Urinary bladder (tissue), 4 donors: ENCODE measurements at places on chromosomes 12 and 14.

DNA sequence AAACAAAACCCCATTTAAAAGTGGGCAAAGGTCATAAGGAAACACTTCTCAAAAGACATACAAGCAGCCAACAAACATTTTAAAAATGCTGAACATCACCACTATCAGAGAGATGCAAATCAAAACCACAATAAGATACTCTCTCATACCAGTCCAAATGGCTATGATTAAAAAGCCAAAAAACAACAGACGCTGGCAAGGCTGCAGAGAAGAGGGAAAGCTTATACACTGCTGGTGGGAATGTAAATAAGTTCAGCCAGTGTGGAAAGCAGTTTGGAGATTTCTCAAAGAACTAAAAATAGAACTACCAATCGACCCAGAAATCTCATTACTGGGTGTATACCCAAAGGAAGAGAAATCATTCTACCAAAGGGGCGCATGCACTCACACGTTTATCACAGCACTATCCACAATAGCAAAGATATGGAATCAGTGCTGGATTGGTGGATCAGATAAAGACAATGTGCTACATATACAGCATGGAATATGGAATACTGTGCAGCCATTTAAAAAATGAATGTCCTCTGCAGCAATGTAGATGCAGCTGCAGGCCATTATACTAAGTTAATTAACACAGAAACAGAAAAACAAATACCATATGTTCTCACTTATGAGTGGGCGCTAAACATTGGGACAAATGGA is 102.1 kb upstream of the DAAM1 start:
- DNase-seq, result no peak

DNA sequence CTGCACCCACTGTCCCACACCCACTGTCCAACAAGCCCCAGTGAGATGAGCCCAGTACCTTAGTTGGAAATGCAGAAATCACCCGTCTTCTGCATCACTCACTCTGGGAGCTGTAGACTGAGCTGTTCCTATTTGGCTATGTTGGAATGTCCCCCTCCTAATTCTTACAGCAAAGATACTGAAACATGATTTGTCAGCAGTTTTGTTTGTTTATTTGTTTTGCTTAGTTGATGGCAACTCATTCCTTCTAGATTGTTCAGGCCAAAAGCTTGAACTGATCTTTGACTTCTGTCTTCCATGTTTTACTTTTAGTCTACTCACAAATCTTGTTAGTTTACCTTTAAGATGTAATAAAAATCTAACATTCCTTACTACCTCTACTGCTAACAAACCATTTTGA is 233.6 kb upstream of the MIS18BP1 start:
- no peak for DNase-seq

- no peak for DNase-seq
Measured at GRCh38 chr14:74858022-74858421, 17.9 kb downstream of the PROX2 start.

DNA sequence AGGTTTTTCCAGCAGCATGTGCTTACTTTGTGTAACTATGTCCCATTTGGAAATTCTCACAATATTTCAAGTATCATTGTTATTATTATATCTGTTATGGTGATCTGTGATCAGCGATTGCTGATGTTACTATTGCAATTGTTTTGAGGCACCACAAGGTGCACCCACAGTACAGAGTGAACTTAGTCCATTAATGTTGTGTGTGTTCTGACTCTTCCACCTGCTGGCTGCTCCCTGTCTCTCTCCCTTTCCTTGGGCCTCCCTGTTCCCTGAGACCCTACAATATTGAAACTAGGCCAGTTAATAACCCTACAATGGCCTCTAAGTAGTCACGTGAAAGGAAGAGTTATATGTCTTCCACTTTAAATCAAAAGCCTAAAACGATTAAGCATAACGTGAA is 153.9 kb downstream of the PIK3C2G start:
- no peak for DNase-seq

- no peak for DNase-seq
Measured at GRCh38 chr12:78271546-78271945, 440.9 kb downstream of the NAV3 start.

GRCh38 chr12:15546102-15546701 is 223.9 kb downstream of the PTPRO start:
- no peak for DNase-seq

GRCh38 chr14:43172899-43173548 is 1334.1 kb downstream of the FSCB start:
- no peak for DNase-seq

GRCh38 chr14:92632546-92633273 is 115.7 kb downstream of the LGMN start:
- DNase-seq, result no peak

- no peak for DNase-seq
Measured at GRCh38 chr12:127270193-127270592, 996.8 kb upstream of the TMEM132C start.

DNA sequence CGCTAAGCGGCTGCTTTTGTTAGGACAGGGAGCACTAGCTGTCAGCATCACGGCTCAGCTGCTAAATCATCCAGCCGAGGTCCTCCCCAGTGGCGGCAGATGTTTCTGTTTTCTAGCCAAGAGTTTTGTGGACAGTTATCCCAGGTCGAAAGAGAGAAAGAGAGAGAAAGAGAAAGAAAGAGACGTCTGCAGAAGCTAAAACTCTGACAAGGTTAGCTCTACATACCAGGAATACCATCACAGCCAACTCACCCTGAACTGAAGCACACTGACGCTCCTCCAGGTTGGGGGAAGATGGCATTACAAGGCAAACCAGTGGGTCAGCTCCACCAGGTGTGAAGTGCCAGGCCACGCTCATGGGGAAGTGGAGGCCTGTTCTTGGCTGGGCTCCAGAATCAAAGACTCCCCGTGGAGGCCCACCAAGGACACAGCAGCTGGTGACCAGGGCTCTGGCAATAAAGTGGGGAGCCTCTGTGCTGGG is 64.9 kb upstream of the DICER1 start:
- no peak for DNase-seq

- DNase-seq, result no peak
Measured at GRCh38 chr12:113136128-113136989, 798 bp upstream of the RASAL1 start.

- DNase-seq, result no peak
Measured at GRCh38 chr14:57122129-57122528, 146.6 kb downstream of the EXOC5 start.

DNA sequence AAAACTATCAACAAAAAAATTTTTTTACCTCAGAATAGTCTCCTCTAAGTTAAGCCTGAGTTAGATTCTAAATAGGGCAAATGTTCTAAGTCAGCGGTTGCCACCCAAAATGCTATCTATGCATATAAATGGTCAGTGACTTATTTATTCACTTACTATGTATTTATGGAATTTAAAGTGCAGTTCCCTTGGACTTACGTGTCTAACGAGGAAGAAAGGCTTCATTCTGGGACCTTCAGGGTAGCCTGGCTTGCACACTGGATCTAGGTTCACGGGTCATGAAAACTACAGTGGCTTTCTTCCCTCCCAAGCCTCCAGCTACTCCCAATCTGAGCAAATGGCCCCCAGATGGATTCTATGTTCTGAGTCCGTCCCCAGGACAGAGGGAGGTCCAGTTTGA is 77.1 kb downstream of the ARF6 start:
- DNase-seq, result no peak

- no peak for DNase-seq
Measured at GRCh38 chr14:44960646-44961045, 1.1 kb downstream of the KLHL28 start.

DNA sequence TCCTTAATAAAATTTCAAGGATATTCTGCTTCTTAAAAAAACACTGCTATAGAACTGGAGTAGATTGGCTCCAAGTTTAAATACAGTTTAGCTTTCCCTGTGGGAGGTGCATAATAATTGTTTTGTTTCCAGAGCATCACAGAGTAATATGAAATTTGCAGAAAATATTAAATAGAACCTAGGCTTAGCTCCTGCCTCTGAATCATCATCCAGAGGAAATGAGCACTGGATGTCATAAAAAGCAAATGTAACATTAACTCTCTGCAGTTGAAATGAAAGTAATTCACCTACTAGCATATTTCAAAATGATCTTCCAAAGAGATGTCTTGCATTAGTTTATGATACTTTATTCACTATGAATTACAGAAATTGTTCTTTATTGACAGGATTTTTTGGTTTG is 769.8 kb downstream of the C12orf50 start:
- no peak for DNase-seq

GRCh38 chr12:44581642-44582242 is 294.4 kb downstream of the NELL2 start:
- no peak for DNase-seq
